ENCODE measurements at places on chromosomes 11 and 22. TPM values are rescaled to one million over a fixed set of nuclear protein-coding genes. Genes with fewer than 3 reads are reported as not detected.

KCNC1 gene
- not detected for total RNA-seq

GRCh38 chr11:65491614-65492386, 7.0 kb upstream of the MALAT1 start:
- DNase-seq, result peak; percentile 98

FTH1 gene
- total RNA-seq, result 2,760 TPM

LARGE2 gene
- not detected for total RNA-seq

- DNase-seq, result no peak
These were observed 13.7 kb downstream of the ROBO3 start for GRCh38 chr11:124878759-124879492.

KLHDC7B gene
- not detected for total RNA-seq

- DNase-seq, result peak; percentile 39
These were observed 7.8 kb upstream of the PYGM start for GRCh38 chr11:64767344-64768299.

DNA sequence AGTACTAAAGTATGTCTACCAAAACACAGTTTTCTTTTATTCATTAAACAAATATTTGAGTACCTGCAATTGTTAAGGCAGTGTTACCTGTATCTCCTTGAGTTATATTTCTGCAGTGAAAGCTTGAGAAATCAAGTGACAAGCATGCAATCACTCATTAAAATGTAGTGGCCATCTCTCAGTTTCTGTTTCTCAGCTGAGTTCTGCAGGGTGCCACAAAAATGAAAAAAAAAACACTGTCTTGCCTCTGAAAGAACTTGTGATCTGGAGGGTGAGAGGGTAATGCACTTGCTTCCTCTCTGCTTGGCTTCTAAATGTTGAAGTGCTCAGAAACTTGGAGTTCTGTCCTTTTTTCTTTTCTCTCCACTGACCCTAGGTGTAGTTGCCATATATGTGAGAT, 6.8 kb downstream of the QSER1 start:
- DNase-seq, result no peak

GRCh38 chr11:116073854-116074837, 569.9 kb upstream of the CADM1 start:
- DNase-seq, result no peak

- peak; percentile 85 for DNase-seq
These were observed 36.1 kb upstream of the ADSL start for GRCh38 chr22:40310081-40310767.

AQP11 gene
- 1.7 TPM for total RNA-seq

DNA sequence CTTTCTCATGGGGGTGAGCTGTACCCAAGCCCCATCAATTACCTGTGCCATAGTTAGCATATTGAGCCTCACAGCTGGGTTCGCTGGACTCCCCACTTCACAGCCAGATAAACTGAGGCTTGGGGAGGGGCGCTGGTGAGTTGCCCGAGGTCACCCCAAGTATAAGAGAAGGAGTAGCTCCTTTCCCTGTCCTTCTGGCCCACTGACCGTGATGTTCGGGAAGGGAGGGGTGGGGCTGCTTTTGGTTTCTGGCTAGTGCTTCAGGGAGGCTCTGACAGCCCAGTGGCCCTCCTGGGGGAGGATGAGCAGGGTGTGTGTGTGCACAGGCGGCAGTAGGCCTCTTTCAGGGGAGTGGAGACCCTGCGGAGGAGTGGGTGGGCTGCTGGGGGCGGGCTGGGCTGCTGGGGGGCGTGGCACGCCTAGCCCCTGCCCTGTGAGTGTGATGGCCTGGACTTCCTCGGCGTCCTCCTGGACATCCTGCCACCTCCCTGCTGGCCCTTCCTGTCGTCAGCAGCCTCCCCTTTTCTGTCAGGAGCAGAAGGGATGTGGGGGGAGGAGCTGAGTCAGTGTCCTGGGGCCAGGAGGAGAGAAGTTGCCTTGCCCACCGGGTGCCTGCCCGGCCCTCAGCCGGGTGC, 50.3 kb downstream of the TRIOBP start:
- DNase-seq, result peak; percentile 57

- no peak for DNase-seq
These were observed 6.4 kb downstream of the OR52A5 start for GRCh38 chr11:5131584-5132335.

GRCh38 chr11:24239930-24240329, 256.9 kb upstream of the LUZP2 start:
- DNase-seq, result no peak

GRCh38 chr11:11743216-11743615, 98.6 kb upstream of the USP47 start:
- DNase-seq, result no peak

DNA sequence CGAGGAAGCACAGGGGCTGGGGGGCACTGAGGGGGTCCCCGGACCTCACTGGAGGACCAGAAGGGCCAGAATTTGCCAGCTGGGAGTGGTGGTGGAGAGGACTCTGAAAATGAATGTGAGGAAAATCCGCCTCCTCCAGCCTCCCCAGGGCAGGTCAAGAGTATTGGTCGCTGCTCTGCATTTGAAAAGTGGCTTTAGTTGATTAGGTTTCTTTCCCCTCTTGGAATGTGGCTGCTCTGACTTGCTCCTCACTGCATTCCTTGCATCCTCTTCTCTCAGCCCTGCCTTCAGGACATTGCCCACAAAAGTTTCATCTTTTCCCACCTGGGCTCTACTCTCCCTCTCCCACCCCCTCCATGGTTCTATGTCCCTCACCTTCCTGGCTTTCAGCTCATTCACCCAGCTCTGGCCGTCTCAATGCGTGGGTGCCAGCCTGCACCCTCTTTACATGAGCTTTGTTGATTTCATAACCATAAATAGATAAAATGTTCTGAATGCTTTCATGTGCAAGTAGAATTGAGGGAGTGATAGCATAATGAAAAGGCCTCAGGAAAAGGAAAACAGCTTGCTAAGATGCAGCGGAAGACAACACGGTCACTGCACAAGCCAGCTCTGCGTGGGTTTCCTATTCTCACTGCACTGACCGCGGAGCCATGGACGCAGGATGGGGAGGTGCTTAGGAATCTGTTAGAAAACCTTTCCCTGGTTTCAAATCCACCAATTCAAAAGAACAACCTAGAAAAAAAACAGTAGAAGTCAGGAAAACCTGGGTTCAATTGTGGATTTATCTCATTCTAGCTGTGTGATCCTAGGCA, 6.5 kb upstream of the NPAS4 start:
- no peak for DNase-seq

DNA sequence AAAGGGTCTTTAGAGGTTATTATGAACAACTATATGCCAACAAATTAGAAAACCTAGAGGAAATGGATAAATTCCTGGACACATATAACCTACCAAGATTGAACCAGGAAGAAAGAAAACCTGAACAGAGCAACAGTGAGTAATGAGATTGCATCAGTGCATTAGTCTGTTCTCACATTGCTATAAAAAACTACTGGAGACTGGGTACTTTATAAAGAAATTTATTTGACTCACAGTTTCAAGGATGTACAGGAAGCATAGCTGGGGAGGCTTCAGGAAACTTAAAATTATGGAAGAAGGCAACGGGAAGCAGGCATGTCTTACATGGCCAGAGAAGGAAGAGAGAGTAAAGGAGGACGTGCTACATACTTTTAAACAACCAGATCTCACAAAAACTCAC, 70.8 kb upstream of the GNAZ start:
- DNase-seq, result no peak

DNA sequence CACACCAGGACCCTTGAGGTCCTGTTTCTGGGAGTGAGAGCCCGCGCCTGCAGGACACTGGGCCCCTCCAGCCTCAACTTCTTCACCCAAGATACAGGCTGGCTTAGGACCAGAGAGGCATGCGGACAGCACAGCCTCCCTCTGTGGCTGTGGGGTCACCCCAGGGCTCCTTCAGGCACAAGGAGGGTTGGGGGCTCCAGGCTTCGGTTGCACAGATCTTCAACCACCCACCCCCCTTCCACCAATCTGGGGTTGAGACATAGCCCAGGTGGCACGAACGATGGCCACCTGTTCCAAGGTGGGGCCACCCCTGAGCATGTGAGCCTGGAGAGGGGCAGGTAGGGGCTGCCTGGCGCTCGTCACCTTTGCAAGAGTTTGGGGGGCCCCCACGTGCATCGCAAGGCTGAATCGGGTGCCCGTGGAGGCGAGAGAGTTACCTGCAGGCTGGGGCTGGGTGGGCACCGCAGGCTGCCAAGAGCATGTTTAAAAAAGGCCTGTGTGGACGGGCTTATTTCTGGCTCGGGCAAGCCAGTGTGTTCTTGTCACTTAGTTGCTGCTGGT, 1.2 kb downstream of the ZDHHC8 start:
- no peak for DNase-seq

SCN2B gene
- not detected for total RNA-seq

ACR gene
- not detected for total RNA-seq

FOLR3 gene
- 11.6 TPM for total RNA-seq

KRTAP5-8 gene
- not detected for total RNA-seq

SYVN1 gene
- 42.8 TPM for total RNA-seq

DNA sequence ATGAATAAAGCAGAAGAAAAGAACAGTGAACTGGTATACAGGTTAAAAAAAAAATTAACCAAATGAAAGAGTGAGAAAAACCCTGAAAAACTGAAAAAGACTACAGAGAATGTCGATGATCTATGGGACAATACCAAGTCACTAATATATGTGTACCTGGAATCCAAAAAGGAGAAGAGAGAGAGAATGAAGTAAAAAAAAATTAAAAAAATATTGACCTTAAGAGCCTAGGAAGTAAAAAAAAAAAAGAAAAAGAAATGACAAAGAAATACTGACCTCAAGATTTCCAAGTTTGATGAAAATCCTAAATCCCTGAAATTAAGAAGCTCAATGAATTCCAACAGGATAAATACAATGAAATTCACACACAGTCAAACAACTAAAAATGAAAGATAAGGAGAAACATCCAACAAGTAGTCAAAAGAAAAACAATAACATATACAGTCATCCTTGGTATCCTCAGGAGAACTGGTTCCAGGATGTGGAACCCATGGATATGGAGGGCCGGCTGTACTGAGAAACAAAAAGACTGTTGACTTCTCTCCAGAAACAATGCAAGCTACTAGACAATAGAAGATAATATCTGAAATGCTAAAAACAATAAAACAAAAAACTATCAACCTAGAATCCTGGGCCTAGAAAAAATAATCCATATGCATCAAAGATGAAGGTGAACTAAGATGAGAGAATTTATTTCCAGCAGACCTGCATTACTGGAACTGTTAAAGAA, 33.5 kb upstream of the SERPIND1 start:
- DNase-seq, result no peak

All from HFFc6 (cell line).